ENCODE measurements at places on chromosomes 7 and 10. TPM values are rescaled to one million over a fixed set of nuclear protein-coding genes. Genes with fewer than 3 reads are reported as not detected.

The NEUROG3 gene
- not detected for total RNA-seq

The WNT8B gene
- not detected for total RNA-seq

The C10orf62 gene
- 1.5 TPM for total RNA-seq

The ARHGEF5 gene
- 0.80 TPM for total RNA-seq

The CYP3A4 gene
- not detected for total RNA-seq

The CYP2E1 gene
- total RNA-seq, result 1.1 TPM

The UCMA gene
- total RNA-seq, result not detected

The KEL gene
- total RNA-seq, result 0.38 TPM

The LRRN3 gene
- 7.4 TPM for total RNA-seq

The GBX1 gene
- 1.9 TPM for total RNA-seq

The TRIL gene
- total RNA-seq, result 1.9 TPM

The LBX1 gene
- total RNA-seq, result not detected

The HTR7 gene
- 0.22 TPM for total RNA-seq

Data from left ventricle myocardium inferior (tissue), 1 donor.